Dorsolateral prefrontal cortex (tissue), 122 donors: ENCODE measurements at places on chromosomes 1 and 21. TPM values are rescaled to one million over a fixed set of nuclear protein-coding genes. Genes with fewer than 3 reads are reported as not detected.

GRCh38 chr21:15651172-15651571 is 78.6 kb upstream of the USP25 start:
- no peak for DNase-seq

DNA sequence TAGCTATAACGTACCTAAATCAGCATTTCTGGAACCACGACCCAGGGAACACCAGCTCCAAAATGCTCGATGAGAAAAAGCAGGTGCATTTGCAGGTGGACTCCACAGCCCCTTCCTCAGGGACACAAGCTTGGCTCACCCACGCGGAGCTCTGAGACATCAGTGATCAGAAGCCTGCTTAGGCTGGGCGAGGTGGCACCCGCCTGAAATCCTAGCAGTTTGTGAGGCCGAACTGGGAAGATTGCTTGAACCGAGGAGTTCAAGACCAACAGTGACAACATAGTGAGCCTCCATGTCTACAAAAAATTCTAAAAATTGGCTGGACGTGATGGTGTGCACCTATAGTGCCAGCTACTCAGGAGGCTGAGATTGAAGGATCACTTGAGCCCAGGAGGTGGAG is 2.5 kb upstream of the TSPEAR start:
- peak; percentile 10 for DNase-seq

The RAB25 gene
- total RNA-seq, result 0.57 TPM

The PTPN7 gene
- 2.7 TPM for total RNA-seq

The ARID1A gene
- 88.0 TPM for total RNA-seq
